ENCODE measurements at places on chromosomes 1 and 21.

GRCh38 chr1:82604524-82604923, 803.8 kb downstream of the ADGRL2 start:
- no peak for DNase-seq

- no peak for DNase-seq
Observed at GRCh38 chr1:17567582-17567981, 28.1 kb downstream of the ARHGEF10L start.

DNA sequence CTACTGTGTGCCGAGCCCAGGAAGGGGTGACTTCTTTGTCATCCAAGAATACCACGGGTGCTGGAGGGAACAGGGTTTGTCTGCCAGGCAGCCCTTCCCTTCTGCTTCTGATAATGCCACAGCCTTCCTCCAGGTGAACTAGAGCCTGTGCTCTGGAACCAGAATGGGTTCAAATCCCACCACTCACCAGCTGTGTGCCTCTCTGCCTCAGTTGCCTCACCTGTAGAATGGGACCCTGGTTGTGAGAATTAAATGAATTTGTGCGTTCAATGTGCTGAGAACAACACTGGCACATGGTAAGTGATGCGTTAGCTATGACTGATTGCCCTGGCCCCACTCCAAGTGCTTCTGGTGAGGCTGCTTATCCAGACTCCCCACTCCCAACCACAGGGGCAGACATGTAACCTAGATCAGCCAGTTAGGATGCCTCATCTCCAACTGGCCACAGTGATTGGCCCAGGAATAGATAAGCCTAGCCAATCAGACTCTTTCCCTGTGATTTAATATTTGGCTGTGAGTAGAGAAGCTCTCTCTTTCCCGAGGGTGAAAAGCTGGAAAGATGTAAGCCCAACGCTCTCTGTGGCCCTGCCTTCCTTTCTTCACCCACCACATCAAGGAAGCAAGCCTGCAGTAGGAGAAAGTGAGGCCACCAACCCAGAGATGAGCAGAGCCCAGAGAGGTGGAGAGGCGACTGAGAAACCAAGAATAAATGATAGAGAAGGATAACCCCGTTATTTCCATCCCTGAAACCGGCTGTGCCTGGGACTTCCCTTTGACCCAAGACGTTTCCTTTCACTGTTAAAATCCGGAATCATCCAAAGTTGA, 20.8 kb upstream of the LAPTM5 start:
- DNase-seq: no peak

GRCh38 chr1:20552728-20553445, 514 bp downstream of the FAM43B start:
- DNase-seq: no peak

DNA sequence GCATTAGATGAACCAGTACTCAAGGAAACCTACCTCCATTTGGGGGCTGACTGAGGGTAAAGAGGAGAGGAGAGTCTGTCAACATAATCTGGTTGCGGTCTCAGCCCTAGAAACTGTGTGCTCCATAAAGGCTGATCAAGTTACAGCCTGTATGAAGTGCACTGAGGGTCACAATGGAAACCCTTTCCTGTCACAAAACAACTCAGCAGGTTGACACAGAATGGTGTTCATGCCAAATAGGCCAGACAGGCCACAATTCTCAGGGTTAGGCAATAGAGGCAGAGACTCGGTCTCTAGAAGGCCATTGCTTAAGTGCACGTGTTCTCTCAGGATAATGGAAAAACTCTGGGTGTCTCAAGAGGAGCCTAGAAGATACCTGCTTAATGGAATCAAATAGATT, 4.1 kb upstream of the ANKRD35 start:
- DNase-seq: no peak

DNA sequence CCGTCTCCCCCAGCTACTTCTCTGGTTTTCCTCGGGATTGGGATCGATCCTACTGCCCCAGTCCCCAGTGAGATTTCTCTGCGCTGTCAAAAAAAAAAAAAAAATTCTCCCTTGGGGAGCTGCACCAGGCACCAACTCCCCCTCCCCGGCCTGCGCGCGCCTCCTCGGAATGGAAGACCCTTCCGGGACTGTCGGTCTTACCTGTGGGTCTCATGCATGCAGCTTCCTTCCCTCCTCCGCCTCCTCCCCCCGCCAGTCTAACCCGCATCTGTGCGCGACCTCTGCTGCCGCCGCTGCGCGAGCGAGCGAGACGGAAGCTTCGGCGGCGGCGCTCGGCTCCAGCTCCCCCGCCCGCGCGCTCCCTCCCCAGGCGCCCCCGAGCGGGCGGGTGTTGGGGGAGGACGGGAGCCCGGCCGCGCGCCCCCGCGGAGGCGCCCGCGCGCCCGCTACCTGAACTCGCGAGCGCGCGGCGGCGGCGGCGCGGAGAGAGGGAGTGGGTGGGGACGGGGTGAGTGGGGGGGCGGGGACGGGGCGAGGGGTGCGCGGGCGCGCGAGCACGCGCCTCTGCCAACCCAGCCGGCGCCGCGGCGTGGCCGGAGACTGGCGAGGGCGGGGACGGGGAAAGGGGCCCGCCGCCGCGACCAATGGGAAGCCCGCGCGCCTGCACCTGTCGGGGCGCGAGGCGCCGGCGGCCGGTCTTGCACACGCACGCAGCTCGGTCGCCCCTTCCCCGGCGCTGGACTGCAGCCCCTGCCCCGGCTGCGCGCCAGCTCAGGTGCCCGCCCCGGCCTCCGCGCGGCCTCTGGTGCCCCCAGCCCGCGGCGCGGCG, at the start of gene SUSD4:
TSS of gene SUSD4 (minus strand) at position 321 of the 829 bp plus-strand sequence. CDS start 751 bp downstream, outside the sequence.
- DNase-seq: peak; percentile 78

DNA sequence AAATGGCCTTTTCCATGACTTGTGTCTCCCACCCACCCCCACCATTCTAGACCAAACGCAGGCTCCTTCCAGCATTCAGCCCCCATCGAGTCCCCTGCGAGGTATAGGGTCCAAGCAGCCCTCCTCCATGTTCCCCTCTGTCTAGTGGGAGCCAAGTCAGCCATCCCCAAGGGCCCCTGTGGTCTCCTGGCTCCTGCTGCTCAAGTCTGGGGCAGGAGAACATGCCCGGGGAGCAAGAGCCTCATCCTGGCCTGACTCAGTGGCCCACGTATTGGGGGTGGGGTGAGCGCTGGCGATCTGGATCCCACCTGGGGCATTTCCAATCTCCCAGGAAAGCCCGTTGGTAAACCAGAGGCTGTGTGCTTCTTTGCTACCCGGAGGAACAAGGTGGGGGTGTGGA, 4.1 kb upstream of the PRDM16 start:
- no peak for DNase-seq

- DNase-seq: no peak
Observed at GRCh38 chr1:228830954-228831481, 95.7 kb downstream of the RHOU start.

- no peak for DNase-seq
Observed at GRCh38 chr1:16141573-16142336, 14.1 kb downstream of the EPHA2 start.

GRCh38 chr21:27001526-27001925, 34.6 kb upstream of the ADAMTS5 start:
- DNase-seq: no peak

DNA sequence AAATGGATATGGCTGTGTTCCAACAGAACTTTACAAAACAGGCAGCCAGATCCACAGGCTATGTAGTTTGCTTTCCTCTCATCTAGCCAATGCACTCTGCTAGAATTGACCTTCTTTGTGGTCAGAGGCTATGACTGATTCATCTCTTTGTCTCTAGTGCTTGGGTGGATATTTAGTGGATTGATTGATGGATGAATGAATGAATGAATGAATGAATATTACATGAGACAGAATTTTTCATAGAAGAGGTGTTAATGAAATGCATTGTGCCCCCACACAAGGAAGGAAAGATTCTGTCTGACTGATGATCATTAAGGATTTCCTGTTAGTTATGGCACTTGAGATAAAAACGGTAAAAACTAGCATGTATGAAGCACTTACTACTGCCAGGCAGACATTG, 50.5 kb upstream of the ZYG11A start:
- no peak for DNase-seq

GRCh38 chr1:78047631-78048030, 1.9 kb downstream of the GIPC2 start:
- DNase-seq: no peak

GRCh38 chr1:54230507-54231339, 30.8 kb downstream of the MRPL37 start:
- DNase-seq: no peak

DNA sequence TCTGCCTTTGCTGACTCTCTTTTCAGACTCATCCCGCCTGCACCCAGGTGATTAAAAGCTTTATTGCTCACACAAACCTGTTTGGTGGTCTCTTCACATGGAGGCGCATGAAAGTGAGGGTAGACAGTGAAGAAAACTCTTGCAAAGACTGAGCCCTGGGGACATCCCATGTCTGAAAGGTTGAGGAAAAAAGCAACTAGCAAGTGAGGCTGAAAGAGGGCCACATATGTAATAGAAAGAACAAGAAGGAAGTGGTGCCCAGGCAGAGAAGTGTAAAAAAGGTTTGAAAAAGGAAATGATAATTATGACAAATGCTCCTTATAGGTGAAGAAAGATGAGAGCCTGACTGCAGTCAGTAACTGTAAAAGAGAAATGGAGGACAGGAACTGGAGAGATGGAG, 115.9 kb upstream of the NEK7 start:
- no peak for DNase-seq

- DNase-seq: no peak
Observed at GRCh38 chr1:110293601-110294104, 45.5 kb upstream of the RBM15 start.

DNA sequence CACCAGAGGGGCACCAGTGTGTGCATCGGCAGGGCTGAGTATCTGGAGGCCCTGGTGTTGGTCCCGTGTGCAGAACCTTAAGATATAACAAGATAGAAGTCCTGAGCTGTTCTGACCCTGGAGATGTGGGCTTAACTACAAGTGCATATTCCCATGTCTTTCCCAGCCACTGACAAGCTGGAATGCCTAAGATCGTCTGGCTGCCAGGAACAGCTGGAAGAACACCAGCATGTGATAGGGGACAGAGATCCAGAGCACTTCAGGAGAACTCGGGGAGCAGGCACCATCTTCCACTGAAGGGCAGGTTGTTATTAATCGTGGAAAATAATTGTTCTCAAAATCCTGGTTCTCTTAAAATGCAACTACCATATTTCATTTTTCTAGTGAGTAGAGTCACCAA, 419.9 kb upstream of the RUNX1 start:
- no peak for DNase-seq

- no peak for DNase-seq
Observed at GRCh38 chr1:57550092-57550491, 126.2 kb upstream of the DAB1 start.

DNA sequence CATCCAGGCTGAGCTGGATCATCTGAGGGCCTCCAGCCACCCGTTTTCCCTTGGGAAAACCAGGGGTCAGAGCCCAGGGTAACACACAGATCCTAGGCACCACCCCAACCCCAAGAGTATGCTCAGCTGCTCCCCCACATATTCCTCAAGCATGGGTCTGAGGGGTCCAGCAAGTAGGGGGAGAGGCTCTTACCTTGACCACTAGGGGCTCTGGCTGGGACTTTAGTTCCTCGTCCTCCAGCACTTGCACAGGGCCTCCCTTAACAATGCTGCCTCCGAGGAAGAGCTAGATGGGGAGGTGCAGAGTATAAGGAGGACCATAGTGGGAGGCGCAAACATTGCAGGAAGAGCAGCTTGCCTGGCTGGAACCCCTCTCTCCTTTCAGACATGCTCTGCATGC, 7.5 kb downstream of the SELENBP1 start:
- no peak for DNase-seq

DNA sequence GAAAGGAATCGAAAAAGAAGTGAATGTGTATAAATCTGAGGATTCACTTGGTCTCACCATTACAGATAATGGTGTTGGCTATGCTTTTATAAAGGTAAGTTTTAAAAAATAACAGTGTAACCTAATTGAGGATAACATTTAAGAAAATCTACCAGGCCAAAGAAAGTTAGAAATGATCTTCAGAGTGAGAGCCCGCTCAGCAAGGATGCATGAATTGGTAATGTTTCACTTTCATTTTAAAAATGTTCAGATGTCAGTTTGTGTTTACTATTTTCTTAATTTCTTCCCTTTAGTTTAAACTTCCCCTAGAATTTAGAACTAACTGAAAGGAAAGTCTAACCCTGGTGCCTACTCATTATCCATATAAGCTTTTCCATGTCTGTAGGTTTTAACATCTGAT, 35.0 kb downstream of the GIPC2 start:
- DNase-seq: no peak

GRCh38 chr1:112905395-112906149, 50.4 kb downstream of the SLC16A1 start:
- no peak for DNase-seq

DNA sequence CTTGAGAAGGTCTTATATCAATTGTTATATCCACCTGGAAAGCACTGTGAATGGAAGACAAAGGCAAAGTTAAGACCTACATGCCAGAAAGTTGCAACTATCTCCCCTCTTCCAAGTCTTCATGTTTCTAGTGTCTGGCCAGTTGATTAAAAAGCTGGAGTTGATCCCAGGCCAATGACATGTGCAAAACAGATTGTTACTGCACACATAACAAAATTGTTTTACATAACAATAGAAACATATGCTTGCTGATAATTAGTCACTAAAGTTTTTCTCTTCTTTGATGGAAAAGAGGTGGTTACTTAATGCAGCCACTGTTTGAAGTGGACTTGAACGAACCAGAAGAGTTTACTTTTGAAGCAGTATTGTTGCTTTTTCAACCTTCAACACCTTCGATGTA, 158.2 kb downstream of the TGFBR3 start:
- DNase-seq: no peak

- no peak for DNase-seq
Observed at GRCh38 chr1:220544901-220545303, 17.0 kb downstream of the MARK1 start.

DNA sequence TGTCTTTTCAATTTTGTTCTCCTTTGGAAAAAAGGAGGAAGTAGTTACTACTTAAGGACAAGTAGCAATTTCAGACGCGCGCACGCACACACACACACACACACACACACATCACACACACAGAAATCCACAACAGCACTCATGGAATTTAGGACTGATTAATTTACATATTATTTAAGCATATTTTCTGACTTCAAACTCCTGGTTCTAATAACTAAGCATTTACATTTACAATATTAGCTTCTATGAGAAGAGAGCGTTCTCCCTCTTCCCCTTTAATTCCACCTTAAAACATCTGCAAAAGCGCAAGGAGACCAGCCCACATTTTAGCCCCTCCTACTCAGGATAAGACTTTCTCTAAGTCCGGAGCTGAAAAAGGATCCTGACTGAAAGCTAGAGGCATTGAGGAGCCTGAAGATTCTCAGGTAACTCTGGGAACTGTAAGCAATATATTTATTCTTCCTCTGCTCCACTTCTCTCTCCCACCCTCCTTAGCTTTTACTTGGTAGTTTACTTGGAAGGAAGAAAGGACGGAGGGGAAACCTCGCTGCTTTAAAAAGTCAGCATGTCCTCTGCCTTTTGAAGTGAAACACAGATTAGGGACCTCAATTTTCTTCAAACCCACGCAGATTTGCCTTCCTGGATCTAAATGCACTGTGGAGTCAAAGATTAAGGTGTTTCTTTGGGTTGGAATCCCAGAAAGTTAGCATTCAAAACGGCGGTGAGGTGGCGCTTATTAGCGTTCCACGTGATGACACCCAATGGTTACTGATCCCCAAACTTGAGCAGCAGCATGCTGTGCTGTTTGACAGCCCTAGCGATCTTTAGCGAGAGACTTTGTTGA, at the start of gene PLA2G4A:
TSS of gene PLA2G4A (plus strand) at position 339 of the 844 bp plus-strand sequence. CDS start 25,406 bp downstream, outside the sequence.
- no peak for DNase-seq

- no peak for DNase-seq
Observed at GRCh38 chr1:34833711-34834110, 25.8 kb downstream of the SMIM12 start.
